Activated CD4-positive, alpha-beta memory T cell treated with anti-CD3 and anti-CD28 coated beads for 36 hours (primary cell): ENCODE measurements at places on chromosomes 2 and 18. TPM values are rescaled to one million over a fixed set of nuclear protein-coding genes. Genes with fewer than 3 reads are reported as not detected.
A peak's percentile ranks its signal among the peaks of the same experiment; 100 is the strongest.

KIF5C gene
- total RNA-seq = 25.2 TPM

MAPK4 gene
- not detected for total RNA-seq

REG1A gene
- not detected for total RNA-seq

PAPOLG gene
- total RNA-seq = 14.4 TPM

KIAA2012 gene
- not detected for total RNA-seq

CLEC4F gene
- not detected for total RNA-seq

SLC19A3 gene
- total RNA-seq = not detected

DNA sequence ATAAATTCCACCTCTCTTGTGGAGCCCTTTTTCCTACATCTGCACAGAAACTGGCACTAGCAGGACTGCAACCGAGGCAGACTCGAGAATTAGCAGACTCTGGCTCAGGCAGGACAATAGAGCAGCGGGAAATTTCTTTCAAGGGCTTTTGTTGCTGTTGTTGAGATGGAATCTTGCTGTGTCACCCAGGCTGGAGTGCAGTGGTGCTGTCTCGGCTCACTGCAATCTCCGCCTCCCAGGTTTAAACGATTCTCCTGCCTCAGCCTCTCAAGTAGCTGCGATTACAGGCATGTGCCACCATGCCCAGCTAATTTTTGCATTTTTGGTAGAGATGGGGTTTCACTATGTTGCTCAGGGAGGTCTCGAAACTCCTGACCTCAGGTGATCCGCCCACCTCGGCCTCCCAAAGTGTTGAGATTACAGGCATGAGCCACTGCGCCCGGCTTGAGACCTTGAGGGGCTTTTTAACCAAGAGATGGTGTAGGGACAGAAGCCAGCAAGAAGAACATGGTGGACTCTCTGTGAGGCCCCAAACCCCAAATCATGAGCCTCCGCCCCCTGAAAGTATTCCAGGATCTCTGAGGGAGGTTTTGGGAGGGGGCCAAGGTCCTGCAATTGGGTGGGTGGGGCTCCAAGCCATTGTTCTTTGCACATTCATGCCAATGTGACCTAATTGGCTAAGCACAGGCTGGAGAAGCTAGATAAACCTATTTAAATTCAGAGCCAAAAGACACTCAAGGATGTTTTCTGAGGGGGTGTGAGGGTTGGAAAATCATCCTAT is 68.4 kb upstream of the MSH2 start:
- no peak for DNase-seq

DNA sequence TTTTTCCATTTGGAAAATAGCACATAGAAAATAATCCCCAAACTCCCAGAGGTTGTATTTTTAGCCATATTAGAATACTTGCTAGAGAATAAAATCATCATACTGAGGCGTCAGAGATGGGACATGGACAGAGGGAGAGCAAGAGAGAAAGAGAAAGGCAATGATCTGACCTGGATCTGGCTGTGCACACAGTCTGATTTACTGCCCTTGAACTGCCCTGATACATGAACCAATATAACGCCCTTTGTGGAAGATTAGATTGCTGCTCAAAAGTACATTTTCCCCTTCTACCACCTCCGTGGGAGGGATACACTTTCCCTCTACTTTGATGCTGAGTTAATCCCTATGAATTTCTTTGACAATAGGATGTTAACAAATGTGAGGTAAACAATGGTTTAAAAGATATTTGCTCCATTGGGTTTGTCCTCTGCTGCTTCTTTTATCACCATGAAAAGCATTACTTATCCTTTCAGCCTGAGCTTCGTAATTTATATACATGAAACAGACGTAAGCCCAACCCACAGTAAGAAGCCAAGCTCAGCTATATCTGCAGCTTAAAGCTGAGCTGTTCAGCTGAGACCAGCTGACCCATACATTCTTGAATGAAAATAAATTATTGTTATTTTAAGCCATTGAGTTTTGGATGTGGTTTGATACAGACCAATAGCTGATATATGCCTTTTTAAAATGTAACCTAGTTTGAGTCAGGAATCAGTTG is 1664.6 kb upstream of the CELF4 start:
- DNase-seq = no peak

GRCh38 chr2:137493261-137493660 is 471.0 kb upstream of the HNMT start:
- no peak for DNase-seq

- no peak for DNase-seq
These were observed 33.4 kb upstream of the HPCAL1 start for GRCh38 chr2:10269291-10269690.

DNA sequence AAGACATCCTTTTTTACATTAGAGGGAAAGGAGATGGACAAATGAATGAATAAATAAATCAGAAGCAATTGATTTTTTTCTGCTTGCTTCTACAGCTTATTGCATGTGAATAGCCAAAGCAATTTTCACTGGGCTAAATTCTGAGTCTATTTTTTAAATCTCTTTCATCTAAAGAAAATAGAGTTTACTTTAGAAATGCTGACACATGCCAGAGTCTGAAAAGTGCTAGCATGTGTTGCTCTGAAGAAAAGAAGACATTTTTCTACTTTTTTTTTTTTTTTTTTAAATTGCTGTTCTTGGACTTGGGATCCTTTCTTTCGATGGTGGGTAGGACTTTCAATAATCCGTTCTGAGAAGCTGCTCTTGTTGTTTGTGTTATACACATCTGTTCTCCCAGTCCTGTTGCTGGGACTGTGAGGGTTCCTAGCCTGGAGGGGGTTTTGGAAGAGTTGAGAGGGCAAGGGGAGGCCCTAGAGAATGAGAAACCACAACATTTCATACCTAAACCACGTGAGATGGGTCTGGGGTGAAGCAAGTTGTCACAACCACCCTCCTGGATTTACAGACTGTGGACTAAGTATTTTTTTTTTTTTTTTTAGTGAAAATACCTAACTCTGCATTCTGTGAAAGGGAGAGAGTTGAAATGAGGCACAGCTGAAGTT is 193.5 kb downstream of the PRKCE start:
- no peak for DNase-seq

DNA sequence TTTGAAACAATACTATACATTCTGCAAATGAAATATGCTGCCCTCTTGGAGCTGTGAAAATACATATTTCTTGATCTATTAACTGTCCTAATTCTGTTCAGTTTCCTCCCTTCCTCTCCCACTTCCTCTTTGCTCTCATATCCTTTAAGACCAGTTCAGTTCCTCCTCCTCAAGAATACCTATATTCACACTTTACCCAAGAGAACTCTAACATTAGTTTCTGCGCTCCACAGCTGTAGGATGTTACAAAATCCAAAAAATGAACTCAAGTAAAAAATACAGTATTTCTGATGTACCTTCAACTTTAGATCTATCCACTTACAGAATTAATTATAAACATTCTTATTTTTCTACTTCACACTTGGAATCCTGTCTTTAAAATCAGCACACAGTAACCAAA is 5.4 kb downstream of the ITSN2 start:
- DNase-seq = no peak

GRCh38 chr2:160289126-160289525 is 89.1 kb upstream of the ITGB6 start:
- no peak for DNase-seq

DNA sequence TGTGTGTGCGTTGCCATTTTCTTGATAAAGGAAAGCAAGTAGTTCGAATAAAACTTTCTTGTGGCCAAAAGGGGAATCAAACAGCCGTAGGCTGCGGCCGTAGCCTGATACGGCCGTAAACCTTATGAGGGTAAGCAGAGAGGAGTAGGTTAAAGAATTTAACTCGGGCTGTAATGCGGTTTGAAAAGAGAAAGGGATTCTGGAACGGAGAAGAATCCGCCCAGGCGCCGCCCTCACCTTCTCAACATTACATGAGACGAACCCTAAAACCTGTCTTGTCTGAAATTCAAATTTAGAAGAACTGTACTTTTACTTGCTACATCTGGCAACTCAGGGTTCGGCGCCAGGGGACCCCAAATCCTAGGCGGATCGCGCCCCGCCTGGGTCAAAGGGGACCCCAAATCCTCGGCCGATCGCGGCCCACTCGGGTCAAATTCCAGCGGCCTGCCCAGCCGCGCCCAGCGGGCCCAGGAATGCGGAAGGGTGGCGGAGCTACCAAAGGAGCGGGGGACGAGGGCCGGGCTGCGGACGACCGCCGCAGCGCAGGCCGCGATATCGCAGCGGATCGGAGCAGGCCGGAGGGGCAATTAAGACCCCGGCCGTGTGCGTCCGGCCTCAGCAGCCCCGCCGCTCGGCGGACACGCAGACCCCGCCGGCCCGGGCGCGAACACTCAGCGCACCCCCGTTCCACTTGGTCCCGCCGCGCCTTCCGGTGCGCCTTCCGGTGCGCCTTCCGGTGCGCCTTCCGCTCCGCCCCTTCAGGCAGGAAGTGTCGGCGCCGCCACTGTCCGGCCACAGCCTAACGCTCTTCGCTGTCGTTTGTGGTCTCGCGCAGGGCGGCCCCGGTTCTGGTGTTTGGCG is at the start of gene MYL12B:
TSS of gene MYL12B (plus strand) at position 761 of the 861 bp plus-strand sequence. CDS start 10,766 bp downstream, outside the sequence.
- peak; percentile 85 for DNase-seq

DNA sequence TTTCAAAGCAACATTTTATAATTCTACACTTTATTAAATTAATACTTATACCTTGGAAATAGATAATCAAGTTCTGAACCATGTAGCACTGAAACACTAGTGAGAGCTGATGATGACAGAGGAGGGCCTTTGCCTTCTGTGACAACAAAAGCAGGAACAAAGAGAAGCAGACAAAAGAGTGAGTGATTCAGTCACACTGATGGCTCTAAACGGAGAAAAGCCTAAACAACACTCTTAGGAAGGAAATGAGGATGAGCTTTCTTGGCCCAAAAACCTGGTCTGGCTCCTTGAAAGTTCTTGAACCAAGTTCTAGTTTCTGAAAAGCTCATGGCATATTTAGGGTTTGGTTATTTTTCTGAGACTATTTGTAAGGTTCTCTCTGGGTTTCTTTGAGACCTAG is 271.9 kb downstream of the DPP10 start:
- no peak for DNase-seq

- DNase-seq = no peak
These were observed 166.8 kb downstream of the NRP2 start for GRCh38 chr2:205849136-205849535.

DNA sequence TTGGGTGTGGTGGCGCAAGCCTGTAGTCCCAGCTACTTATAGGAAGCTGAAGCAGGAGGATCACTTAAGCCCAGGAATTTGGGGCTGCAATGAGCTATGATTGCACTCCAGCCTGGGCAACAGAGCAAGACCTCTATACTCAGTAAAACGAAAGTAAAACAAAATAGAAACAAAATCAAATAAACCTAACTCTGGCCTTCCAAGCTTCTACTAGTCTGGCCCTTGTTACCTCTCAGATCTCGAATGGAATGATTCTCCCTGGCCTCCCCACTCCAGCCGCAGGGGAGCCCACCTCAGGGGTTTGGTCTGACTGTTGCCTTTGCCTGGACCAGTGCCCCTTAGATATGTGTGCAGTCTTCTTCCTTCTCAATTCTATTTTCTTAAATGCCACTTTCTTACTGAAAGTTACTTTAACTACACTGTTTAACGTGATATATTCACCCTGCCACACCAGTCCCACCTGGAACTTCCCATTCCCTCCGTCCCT is 160.0 kb upstream of the GCFC2 start:
- DNase-seq = no peak

DNA sequence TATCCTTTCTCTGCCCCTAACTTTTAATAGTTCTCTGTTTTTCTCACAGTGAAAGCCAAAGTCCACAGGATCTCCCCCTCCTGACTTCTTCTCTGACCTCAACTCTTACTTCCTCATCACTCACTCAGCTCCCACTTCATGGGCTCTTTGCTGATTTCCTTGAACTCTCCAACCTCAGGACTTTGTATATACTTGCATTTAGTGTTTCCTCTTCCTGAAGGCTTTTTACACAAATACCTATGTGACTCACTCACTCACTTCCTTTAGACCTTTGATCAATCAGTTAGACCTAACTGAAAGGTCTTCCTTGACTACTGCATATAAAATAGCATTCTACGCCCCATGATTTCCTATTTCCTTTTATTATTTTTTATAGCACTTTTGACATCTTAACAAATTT is 233.1 kb upstream of the MEX3C start:
- DNase-seq = no peak

DNA sequence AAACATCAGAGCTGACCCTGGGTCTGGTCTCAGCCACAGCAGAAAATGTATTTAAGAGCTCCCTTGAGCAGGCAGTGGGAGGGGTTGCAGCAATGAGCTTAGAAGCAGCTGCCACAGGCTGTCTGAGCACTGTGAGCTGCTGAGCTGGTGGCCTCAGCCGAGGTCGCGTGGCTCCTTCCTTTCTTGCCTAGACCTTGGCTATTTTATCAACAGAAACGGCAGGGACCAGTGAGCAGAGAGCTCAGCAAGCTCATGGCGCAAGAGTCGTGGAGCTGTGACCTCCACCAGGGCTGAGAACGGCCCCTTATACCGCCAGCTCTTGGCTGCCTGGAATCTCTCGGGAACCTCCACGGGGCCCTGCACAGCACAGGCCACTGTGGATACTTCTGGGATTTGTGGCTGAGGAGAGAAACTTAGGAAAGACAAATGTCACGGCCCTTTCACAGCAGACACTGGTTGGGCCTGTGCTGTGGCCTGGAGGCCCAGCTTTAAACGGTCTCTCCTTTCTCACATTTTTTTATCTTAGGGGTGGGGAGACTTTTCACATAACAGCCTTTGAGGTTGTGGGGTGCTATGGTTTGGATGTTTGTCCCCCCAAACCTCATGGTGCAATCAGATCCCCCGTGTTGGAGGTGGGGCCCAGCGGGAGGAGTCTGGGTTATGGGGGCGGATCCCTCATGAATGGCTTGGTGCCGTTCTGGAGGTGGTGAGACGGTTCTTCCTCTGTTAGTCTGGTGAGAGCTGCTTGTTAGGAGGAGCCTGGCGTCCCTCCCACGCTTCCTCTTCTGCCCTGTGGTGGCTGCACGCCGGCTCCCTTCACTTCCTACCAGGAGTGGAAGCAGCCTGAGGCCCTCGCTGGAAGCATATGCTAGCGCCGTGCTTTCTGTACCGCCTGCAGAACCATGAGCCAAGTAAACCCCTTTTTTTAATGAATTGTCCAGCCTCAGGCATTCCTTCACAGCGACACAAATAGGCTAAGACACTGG is 1.7 kb downstream of the ALLC start:
- peak; percentile 23 for DNase-seq

DNA sequence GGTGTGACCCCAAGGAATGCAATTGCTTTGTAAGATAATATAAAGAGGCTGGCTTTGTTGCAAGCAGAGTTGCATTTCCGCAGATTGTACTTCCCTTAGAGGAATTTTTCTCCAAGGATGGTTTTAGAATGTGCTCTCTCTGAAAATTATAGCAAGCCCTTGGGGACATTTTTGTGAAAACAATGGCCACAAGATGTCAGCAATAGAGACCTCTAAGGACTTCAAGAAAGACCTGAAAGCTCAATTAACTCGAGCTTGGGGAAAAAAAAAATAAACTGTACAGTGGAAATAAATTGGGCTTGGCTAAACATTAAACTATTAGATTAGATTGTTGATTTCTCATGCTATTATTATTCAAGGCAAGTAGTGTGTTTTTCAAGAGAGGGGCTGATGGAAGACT is 81.3 kb upstream of the KYNU start:
- no peak for DNase-seq
